ENCODE measurements at places on chromosomes 4 and X.

GRCh38 chr4:26073886-26074560, 160.0 kb downstream of the SMIM20 start:
- no peak for DNase-seq

DNA sequence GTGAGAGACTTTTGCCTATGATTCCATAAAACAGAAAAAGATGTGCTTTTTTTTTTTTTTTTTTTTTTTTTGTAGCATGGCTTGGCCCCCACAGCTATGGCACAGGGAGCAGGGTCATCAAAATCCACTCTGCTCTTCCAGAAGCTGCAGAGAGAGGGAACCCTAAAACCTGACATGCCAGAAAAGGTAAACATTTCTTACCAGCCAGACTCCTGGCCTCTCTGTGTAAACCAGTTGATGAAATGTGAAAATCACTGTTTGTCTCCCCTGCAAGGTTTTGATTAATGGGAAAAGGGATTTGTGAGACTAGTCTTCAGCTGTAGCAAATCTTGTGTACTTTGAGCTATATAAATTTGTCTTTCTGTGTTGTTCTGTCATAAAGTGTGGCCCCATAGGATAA, 105.9 kb downstream of the ARSJ start:
- DNase-seq = no peak

- no peak for DNase-seq
Observed at GRCh38 chrX:10166731-10167151, 10.0 kb downstream of the CLCN4 start.

DNA sequence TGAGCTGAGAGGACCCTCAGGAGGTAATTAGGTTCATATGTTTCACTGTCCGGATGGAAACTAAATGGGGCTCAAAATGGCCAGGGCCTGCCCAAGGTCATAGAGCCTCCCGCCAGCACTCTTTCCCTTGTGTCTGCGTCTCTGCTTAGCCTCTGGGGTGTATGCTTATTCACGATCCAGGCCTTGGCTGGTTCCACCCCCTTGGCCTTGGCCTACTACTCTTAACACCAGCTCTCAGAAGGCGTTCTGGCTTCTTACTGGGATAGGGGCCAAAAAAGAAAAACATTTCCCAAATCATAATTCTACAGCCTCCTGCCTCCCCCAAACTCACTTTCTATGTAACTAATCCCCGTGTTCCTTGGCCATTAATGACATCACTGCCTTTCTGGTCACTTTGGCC, 68.8 kb downstream of the RTL5 start:
- DNase-seq = no peak

- no peak for DNase-seq
Observed at GRCh38 chr4:51925307-51925706, 82.4 kb downstream of the DCUN1D4 start.

DNA sequence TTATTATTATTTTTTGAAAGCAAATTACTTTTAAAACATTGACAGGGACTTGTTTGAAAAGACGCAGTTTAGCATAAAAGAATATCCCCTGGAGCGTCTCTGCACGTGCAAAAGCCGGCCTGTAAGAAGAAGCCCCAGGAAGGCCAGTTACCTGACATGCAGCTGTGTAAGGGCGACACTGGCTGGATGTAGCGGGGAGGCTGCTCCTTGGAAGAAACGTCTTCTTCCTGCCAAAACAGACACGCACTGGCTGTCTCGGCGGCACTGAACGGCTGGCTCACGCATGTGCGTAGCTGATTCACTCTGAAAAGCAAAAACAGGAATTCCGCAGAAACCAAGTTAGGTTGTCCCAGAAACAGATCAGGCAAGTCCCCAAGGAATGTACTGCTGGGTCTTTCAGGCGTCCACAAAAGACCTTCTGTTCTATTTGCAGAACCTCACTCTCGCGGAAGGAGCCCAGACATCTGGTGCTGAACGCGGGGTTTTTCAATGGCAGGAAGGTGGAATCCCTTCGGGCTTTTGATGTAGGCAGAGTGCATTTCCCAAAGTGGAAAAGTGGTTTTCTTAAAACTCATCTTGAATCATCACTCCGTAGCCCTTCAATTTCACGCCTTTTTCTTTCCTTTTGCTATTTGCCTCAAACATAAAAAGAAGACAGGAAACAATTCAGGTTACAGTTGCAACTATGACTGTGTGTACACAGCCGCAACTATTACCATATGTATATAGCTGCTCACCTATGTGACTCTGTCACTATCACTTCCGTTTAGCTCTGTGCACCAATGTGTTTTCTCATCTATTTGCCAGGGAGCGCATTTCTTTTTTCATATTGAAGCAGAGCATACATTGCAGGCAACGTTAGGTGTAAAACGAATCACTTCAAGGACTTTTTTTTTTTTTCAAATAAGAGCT, 38.1 kb upstream of the ARSH start:
- peak; percentile 80 for DNase-seq

DNA sequence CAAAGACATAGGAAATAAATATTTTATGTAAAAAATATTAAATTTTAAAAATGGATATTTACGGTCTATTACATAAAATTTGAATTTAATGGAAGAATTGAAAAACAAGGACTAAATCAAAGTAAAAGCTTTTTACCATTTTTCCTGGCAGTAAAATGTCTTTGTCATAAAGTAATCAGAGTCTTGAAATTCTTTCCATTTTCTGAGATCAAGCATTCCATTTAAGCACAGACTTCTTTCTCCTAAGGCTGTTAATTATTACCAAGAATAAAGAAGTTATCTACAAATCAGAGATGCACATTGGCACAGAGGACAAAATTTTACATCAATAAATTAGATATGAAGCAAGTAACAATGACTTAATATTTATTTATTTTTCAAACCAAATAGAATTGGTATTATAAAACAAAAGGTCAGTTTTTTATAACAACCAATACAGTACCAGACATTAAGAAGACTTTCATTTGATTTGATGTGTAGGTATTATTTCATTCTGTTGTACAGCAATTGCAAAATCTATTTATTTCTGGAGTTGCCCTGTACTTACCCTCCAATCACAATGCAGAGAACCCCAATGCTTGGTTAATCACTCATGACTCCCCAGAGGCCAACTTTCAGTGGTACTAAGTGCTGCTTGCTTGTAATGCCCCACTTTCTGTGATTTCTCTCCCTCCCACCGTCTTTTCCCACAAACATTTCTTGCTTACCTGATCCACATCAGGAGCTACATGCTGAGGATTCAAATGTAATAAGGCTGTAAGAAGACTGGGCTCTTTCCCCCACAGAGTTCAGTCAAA, 254.6 kb downstream of the GASK1B start:
- DNase-seq = no peak

DNA sequence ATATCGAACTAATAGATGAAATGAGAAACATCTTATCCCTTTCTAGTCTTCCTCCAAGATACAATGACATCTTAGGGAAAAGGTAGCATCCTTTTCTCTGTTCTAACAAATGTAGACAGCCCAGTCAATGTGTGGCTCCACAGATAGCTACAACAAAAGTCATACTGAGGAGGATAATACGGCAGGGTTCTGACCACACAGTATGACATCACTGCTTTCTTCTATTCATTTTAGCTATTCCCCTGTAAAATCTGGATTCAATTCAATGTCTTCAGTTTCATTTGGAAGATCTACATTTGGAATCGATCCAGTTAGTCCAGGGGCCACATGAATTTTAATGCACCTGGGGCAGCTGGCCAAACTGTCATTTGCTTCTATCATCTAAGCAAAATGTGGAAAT, 51.4 kb downstream of the ENOX2 start:
- DNase-seq = no peak

DNA sequence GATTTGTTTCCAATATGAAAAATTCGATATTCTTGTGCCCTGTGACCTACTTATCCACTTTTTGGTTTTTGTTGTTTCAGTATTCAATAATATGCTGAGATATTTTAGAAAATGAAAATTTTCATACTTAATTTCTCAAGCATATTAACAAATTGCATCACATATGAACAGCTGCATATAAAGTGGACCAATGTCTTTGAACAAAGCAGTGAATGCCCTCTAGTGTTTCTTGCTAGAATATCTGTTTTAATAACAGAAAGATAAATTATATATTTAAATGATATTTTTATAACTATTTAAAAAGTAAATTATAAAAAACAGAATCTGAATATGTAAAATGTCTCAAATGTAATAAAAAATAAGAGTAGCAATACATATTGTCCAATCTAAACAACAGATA, 31.7 kb upstream of the INTU start:
- DNase-seq = no peak

DNA sequence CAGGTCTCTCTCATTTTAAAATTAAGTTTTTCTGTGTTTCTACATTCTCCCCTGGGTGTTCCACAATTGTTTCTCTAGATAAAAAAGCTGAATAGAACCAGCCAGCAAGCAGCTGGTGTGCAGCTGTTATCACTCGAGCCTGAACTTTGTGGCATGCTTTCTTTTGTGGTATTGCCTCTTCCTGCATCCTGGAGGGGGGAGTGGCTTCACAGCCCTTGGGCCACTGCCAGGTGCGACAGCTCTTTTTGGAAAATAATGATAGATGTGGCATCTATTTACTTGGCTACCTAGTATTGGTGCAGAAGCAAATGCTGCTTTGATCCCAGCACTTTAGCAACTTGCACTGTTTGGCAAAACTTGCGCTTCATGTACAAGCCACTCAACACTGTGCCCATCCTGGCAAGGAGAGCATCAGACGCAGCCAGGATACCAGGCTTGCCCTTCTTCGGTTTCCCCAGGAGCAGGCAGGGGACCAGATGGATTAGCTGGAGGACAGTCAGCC, 69.4 kb downstream of the HMGB2 start:
- no peak for DNase-seq

DNA sequence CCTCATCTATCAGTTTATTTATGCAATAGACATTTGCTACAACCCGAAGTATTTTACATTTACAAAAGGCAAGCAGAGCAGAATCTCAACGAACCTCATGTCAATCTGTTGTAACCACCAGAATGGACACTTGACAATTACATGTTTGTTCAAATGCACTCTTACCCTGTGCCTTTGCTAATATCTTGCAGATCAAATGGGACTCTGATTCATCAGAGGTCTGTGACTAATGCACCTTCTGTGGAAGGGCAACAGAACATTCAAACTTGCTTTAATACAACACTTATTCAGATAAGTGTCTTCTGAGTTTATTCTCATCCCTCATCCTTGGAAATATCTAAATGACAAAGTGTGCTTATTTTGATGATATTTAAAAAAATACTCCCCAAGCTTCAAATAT, 644.7 kb upstream of the PCDH10 start:
- no peak for DNase-seq

- no peak for DNase-seq
Observed at GRCh38 chrX:110161361-110161686, 156.6 kb downstream of the AMMECR1 start.

GRCh38 chr4:56391270-56391669, 4.0 kb upstream of the AASDH start:
- DNase-seq = no peak

GRCh38 chr4:15003401-15003890, 1.2 kb downstream of the CPEB2 start:
- DNase-seq = peak; percentile 88

GRCh38 chrX:150704030-150704613, 10.9 kb downstream of the MTMR1 start:
- no peak for DNase-seq

DNA sequence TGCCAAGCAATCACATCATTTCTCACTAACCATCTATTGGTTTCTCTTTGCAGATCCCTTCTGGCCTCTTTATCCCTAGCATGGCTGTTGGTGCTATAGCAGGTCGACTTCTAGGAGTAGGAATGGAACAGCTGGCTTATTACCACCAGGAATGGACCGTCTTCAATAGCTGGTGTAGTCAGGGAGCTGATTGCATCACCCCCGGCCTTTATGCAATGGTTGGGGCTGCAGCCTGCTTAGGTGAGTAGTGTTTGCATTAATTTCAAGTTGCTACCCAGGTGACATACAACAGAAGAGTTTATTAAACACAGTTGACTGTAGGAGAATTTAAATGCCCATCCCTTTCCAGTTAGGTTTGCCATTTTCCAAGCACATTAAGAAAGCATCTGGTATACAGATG, 112.2 kb downstream of the AKAP4 start:
- DNase-seq = no peak

- no peak for DNase-seq
Observed at GRCh38 chr4:174218127-174218790, 65.2 kb downstream of the FBXO8 start.

- no peak for DNase-seq
Observed at GRCh38 chr4:95539106-95539505, 9.7 kb downstream of the UNC5C start.

DNA sequence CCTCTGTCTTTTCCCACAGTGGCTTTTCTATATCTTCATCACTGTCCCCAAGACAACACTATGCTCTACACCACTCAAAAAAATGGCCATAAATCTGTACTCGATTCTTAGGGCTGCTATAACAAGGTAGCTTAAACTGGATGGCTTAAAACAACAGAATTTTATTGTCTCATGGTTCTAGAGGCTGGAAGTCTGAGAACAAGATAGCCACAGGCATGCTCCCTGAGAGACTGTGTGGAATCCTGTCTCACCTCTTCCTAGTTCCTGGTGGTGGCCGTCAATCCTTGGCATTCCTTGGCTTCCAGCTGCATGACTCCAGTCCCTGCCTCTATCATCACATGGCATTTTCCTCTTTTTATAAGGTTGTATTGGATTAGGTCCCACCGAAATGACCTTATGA, 70.7 kb upstream of the DCLK2 start:
- DNase-seq = no peak

DNA sequence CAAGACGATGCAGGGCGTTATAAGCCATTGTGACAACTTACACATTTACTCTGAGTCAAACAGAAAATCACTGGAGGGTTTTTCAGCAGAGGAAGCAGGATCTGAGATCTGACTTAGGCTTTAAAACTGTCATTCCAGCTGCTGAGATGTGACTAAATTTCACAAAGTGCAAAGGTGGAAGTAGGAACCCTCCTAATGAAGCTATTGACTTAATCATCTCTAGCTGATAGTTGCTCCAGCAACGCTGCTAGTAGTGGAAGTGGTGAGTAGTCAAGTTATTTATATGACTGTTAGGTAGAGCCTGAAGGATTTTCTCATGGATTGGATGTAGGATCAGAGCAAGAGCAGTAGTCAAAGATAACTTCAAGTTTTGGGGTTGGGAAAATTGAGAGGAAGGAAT, 218.6 kb downstream of the GRID2 start:
- DNase-seq = no peak

DNA sequence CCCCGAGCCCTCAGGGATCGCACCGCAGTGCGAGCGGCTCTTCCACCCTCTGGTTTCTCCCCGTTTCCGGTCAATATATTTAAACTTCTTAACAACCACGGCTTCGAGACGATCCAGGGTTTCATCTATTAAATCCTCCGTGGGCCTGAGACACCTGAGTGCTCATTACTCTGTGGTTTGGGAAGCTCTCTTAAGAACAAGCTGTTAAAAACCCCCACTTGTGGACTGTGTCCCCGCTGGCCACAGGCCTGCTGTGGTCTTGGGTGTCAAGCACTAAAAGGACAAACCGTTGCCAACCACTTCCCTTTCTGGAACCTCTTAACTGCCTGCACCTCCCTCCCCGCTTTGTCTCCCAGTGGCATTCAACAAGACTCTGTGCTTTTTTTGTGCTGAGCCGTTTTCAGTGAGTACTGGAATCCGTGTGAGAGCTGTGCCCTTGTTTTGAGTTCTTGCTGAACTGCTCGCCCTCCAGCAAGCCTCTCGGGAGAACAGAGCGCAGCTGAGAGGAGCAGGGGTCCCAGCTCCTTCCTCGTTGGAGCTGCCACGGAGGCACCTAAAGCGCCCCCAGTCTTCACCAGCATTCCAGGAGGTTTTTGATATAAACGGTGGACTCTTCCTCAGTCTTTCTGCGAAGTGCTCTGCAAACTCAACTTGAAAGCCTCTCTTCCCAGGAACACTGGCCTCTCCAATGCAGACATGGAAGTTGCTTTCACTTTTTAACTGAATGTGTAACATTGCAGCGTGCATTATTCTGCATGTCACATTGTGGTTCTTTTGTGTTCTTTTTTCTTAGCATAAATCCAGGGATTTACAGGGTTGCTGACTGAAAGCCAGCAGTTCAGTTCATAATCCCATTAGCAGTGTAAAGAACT, 691 bp upstream of the IGFBP7 start:
- no peak for DNase-seq

All from osteocyte (in vitro differentiated cells).